Ascending aorta (tissue), 2 donors: ENCODE measurements at places on chromosomes 7 and 10. TPM values are rescaled to one million over a fixed set of nuclear protein-coding genes. Genes with fewer than 3 reads are reported as not detected.

DNA sequence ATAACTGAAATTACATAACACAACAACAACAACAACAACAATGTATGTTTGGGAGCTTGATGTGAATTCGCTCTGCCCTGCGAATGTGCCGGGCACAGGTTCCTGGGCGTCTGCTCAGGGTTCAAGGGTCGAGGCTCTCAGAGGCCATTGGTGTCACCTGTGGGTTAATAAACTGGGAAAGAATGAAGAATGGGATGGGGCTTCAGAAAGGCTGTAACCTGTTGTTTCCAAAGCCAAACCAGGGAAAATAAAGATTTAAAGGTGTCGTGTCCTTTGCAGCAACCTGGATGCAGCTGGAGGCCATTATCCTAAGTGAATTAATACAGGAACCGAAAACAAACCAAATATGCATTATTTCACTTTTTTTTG is 17.3 kb upstream of the KLRG2 start:
- H3K4me3 ChIP-seq, result no peak overlapping the region
- no peak overlapping the region for H3K27ac ChIP-seq
- no peak for DNase-seq
- H3K36me3 ChIP-seq, result no peaks in the 10 kb centered on the region
- H3K4me1 ChIP-seq, result no peaks in the 10 kb centered on the region

GRCh38 chr10:122344741-122345258 is 29.7 kb upstream of the PLEKHA1 start:
- H3K27me3 ChIP-seq, result no peaks in the 10 kb centered on the region
- DNase-seq, result peak; percentile 30
- no peaks in the 10 kb centered on the region for H3K36me3 ChIP-seq
- H3K4me1 ChIP-seq, result no peaks in the 10 kb centered on the region

ARHGEF5 gene
- 3.5 TPM for total RNA-seq

DNA sequence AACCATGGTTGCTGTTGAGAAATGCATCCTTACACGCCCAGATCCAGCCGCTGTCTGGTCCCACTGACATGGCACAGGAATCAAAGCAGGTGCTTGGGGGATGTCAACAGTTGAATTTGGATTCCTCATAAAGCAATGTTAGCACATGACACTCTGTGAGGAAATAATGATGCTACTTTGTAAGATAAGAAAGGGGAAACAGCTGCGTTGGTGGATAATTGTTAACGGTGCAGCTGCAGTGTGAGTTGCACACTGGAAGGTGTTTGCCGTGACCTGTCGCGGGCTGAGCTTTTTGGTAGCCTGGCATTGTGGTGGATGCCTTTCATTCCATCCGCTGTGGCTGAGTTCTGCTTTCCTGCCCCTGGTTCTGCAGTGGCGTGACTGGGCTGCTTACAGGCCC is 113.9 kb downstream of the MGMT start:
- no peak overlapping the region for H3K4me3 ChIP-seq
- H3K27ac ChIP-seq, result no peak overlapping the region
- no peaks in the 10 kb centered on the region for H3K4me1 ChIP-seq
- DNase-seq, result no peak
- no peaks in the 10 kb centered on the region for H3K36me3 ChIP-seq

EPHA1 gene
- total RNA-seq, result not detected

DNA sequence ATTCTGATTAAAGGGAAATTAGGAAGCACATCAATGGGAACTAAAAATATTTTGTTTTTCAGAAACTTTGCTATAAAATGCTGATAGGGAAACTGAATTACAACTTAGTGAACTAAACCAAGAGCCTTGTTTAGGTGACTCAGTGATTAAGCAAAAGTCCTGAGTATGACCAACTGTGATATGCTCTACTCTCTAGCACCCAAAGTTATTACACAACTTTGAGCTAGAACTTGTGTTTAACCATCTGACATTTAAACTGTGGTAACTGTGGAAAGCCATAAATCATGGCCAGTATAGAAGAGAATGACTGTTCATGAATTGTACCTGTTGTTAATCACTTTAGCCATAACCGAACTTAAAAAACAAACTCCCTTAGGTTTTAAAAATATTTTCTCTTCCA is 127.4 kb downstream of the ZNF365 start:
- H3K4me1 ChIP-seq, result no peaks in the 10 kb centered on the region
- no peaks in the 10 kb centered on the region for H3K36me3 ChIP-seq
- H3K27ac ChIP-seq, result no peak overlapping the region

GRCh38 chr7:115217373-115217772 is 295.5 kb downstream of the MDFIC start:
- no peak for DNase-seq
- no peaks in the 10 kb centered on the region for H3K4me1 ChIP-seq
- H3K27me3 ChIP-seq, result no peaks in the 10 kb centered on the region
- H3K4me3 ChIP-seq, result no peak overlapping the region
- H3K36me3 ChIP-seq, result no peaks in the 10 kb centered on the region
